ENCODE measurements at places on chromosomes 12 and 14. TPM values are rescaled to one million over a fixed set of nuclear protein-coding genes. Genes with fewer than 3 reads are reported as not detected.

The LRTM2 gene
- not detected for total RNA-seq

The ETFBKMT gene
- total RNA-seq, result 3.2 TPM

The ZBTB42 gene
- total RNA-seq, result 1.00 TPM

The OTX2 gene
- not detected for total RNA-seq

The TEX22 gene
- 0.37 TPM for total RNA-seq

The MARS1 gene
- total RNA-seq, result 241 TPM

The KCNA1 gene
- total RNA-seq, result not detected

The BHLHE41 gene
- 0.43 TPM for total RNA-seq
